Brain (organoid and tissue), 16 donors: ENCODE measurements at places on chromosomes 12 and 14.
A peak's percentile ranks its signal among the peaks of the same experiment; 100 is the strongest.

DNA sequence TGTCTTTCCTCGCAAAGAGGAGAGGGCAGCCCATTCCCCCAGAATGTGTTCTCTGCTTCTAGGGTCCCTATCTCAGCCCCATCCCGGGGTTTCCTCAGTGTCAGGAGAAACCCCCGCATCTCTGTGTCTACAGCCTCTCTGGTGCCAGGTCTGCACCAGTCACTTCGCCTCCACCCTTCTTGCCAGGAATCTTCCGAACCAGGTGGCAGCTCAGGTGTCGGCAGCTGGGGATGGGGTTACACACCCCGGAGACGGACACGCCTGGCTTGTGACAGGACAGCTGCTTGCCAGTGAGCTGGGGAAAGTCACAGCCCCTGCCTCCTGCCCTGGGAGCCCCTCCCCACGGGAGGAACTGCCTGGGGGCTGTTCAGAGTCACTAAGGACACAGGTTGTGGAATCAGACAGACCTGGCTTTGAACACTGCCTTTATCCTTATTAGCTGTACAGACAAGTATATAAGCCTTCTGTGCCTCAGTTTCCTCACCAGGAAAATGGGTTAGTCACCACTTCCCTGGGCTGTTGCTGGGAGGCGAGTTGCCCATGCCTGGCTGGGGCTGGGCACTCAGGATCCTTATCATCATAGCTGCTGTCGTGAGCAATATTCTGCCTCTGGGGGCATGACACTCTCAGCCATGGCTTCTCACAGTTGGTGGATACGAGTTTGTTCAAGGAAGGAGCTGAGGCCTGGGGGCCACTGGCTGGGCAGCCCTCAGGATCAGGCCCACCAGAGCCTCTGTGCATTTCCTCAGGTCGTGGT lies 10.8 kb downstream of the HIP1R start:
- no peak for DNase-seq

- no peak for DNase-seq
Observed at GRCh38 chr12:95693689-95694088, 96.9 kb downstream of the NTN4 start.

- DNase-seq = no peak
Observed at GRCh38 chr12:112862636-112863290, 44.0 kb upstream of the OAS1 start.

GRCh38 chr12:32273712-32274111 lies 125.6 kb upstream of the FGD4 start:
- peak; percentile 53 for DNase-seq

GRCh38 chr12:53058674-53059433 lies 9.0 kb downstream of the TNS2 start:
- DNase-seq = no peak

DNA sequence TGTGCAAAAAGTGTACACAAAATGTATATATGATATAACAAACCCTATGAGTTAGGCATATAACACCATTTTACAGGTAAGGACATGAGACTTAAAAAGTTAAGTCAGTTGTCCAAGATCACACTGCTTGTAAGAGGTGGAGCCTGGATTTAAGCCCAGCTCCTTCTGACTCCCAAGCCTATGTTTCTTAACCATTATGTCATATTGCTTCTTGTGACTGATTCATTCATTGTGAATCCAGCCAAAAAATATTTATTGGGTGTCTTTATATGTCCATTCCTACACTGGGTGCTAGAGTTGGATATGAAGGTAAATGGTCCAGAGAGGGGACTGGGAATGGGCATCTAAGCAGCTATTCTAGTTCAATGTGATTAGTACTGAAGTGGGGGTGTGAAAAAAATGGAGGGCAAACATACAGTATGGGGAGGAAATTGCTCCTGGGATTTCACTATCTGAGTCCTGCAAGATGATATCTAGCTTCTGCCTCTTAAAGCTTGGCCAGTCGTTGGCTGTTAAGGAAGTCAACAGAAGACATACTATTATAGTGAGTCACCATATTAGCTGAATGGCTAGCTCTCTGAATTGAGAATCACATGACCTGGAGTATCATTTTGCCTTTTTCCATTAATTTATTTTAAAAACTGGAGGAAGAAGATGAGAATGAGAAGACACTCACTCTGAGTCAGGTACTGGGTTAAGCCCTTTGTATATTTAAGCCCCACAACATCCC lies 28.8 kb downstream of the PAX9 start:
- DNase-seq = no peak

- DNase-seq = no peak
Observed at GRCh38 chr12:46915082-46915481, 89.3 kb upstream of the SLC38A4 start.

GRCh38 chr12:126781593-126781992 lies 1485.4 kb upstream of the TMEM132C start:
- no peak for DNase-seq

GRCh38 chr14:25121337-25122129 lies 71.6 kb upstream of the STXBP6 start:
- no peak for DNase-seq

DNA sequence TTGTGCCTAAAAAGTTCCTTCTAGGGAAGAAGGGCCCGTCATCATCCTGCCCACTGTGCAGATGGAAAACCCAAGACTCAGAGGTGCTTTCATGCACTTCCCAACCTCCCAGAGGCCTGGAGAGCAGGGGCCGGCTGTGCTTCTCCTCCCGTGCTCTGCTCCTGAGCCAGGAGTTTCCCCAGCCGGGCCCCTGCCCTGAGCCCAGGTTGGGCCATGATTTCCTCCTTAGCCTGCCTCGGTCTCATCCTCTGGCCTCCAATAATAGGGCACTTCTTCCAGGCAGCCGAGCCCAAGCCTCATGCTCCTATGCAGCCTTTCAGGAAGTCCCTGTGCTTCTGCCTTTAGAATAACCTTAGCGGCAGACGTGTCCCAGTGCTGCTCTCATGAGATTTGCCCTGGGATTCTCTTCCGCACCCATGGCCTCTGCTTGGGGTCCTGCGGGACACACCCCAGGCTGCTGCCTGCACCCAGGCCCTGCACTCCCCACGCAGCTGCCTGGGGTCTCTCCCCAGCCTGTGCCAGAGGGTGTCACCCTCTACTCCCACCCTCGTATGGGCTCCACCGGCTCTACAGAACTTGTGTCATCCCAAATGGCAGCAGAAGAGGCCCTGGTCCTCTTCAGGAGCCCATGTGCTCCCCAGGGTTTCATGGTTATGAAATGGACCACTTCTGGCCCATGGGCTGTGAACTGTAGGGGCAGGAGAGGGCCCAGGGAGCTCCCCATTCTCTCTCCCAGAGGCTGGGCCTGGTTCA lies 359.3 kb downstream of the ADGRD1 start:
- DNase-seq = no peak

DNA sequence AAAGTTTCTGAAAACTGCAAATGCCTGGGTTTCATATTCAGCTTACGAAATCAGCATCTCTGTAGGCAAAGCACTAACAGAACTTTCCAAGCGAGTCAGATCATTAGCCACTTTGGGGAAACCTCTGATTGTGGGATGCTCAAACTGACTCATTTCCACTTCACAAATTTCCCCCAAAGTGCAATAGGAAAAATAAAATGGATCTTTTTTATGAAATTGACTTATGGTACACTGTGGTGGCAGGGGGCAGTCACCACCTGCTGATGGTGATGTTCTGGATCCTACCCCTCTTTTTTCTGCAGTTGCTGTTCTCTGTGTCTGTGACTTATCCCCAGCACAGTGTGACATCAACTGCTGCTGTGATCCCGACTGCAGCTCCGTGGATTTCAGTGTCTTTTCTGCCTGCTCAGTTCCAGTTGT lies 5.6 kb downstream of the TCTN1 start:
- no peak for DNase-seq

DNA sequence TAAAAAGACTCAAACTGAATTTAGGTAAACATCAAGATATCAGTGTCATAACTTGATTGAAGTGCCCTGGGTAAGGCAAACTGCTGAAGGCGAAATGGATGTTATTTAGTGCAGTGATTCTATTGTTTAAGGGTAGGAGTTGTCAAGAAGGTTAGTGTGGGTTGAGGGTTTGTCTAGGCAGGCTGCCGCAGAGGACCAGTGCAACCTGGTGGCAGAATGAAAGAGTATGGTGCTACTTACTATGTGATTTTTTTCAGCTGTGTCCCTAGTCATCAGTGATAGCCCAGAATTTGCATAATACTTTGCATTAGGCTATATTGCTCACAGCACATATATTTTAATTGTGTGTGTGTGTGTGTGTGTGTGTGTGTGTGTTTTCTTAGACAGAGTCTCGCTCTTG lies 1127.0 kb downstream of the GALC start:
- no peak for DNase-seq
